Spinal cord (tissue), 10 donors: ENCODE measurements at places on chromosomes 6 and 20.
A peak's percentile ranks its signal among the peaks of the same experiment; 100 is the strongest.

DNA sequence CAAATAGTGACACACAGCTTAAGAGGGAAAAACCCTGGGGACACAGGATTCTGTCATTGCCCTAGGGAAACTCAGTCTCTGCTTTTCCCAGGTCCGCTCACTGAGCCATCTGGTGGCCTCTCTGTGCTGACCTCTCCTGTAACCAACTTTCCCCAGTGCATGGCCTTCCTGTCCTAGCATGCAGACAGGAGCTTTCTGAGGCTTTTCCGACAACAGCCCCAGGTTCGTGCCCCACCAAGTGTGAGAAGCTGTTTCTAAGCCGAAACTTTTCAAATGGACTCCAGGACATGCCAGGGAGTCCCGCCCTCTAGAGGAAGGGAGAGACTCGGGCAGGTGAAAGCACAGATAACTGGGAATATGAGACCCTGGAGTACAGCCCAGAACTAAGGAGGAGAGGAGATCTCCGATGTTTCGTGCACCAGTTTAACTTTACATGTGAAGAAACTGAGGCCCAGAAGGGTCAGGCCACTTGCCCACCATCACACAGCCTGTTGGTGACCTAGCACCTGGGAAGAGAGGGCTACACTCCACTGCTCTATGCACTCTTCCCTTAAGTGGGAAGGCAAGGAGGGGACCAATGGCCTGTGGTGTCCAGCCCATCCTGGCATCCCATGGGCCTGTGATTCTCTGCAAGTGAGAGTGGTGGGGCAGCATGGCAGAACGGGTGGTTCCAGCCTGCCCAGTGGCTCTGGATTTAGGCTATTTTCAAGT, 46.2 kb downstream of the RPP40 start:
- DNase-seq: no peak

DNA sequence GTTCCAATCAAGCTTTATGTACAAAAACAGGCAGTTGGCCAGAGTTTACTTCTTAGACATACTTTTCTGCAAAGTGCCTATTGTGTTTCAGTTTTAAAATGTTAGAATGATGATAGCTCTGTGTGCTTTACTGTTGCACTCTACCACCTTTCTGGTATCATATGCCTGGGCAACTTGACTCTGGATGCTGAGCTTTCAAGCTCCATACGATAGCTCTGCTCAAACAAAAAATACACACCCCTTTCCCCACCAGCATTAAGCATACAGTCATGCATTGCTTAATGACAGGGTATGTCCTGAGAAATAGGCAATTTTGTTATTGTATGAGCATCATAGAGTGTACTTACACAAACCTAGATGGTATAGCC, 123.1 kb downstream of the RCAN2 start:
- DNase-seq: no peak

- no peak for DNase-seq
Measured at GRCh38 chr20:10856237-10857015, 182.6 kb upstream of the JAG1 start.

GRCh38 chr6:47621838-47622449, 76.4 kb upstream of the ADGRF4 start:
- no peak for DNase-seq

DNA sequence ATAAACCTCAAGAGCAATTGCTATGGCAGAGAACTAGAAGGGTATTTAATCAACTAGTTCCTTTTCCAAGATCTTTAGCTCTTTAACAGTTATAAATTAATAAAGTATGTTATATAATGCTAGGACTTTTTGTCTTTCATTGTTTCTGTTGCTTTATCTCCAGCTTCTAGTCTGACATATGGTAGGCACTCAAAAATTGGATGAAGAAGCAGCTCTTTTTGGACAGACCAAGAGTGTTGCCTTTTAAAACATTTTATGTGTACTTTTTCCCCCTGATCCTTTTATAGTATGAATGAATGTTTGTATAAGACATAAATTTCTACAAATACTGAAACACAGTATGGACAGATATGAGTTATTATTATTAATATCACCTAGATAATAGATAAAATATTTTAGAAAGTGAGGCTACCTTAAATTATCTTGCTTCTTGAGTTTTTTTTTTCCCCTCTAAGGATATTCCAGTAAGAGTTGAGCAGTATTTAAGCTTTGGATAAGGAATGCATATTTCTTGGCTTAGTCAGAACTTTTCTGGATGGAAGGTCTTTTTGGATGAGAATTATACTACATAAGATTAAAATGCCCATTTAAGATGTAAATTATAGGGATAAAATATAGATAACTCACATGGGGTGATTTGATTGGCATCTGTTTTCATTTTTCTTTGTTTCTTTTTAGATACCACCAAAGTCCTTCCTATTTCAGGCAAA, 16.6 kb downstream of the LAMA2 start:
- DNase-seq: no peak

- DNase-seq: no peak
Measured at GRCh38 chr6:112065426-112065986, 11.6 kb downstream of the CCN6 start.

GRCh38 chr20:3011752-3012151, 31.7 kb upstream of the GNRH2 start:
- DNase-seq: no peak

- DNase-seq: no peak
Measured at GRCh38 chr20:5864873-5865587, 85.3 kb downstream of the TRMT6 start.

- no peak for DNase-seq
Measured at GRCh38 chr6:109345986-109346385, 36.3 kb downstream of the CD164 start.

GRCh38 chr6:52539607-52540006, 37.3 kb downstream of the TRAM2 start:
- no peak for DNase-seq

- DNase-seq: peak; percentile 55
Measured at GRCh38 chr6:52389626-52390360, 27.8 kb downstream of the PAQR8 start.

DNA sequence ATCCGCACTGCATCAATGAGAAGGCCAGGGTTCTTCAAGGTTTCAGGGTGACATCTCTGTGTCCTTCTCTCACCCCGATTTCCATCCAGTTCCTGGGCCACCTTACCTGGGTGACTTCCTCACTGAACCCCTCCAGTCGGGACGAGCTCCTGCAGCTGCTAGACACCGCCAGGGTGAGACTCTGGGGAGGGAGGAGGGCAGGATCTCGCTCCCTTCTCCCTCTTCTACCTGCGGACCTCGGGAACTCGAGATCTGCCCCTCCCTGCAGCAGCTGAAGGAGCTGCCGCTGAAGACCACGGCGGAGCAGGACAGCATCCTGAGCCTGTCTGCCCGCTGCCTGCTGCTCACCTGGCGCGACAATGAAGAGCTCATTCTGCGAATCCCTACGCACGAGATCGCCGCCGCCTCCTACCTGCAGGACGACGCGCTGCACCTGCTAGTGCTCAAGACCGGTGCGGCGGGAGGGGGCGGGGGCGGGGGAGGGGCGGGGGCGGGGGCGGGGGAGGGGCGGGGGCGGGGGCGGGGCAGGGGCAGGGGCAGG, 7.5 kb downstream of the CCM2L start:
- peak; percentile 89 for DNase-seq

GRCh38 chr6:27049863-27050781, 197.4 kb upstream of the PRSS16 start:
- DNase-seq: no peak

- no peak for DNase-seq
Measured at GRCh38 chr20:49303065-49303552, 25.3 kb upstream of the ZNFX1 start.

GRCh38 chr6:122548281-122548680, 61.9 kb upstream of the PKIB start:
- DNase-seq: no peak

GRCh38 chr20:2295886-2296515, at the start of gene TGM3:
Gene TGM3, plus strand, starts transcription at chr20:2296001. Its CDS starts 63 bp downstream, at chr20:2296064.
- DNase-seq: peak; percentile 39

DNA sequence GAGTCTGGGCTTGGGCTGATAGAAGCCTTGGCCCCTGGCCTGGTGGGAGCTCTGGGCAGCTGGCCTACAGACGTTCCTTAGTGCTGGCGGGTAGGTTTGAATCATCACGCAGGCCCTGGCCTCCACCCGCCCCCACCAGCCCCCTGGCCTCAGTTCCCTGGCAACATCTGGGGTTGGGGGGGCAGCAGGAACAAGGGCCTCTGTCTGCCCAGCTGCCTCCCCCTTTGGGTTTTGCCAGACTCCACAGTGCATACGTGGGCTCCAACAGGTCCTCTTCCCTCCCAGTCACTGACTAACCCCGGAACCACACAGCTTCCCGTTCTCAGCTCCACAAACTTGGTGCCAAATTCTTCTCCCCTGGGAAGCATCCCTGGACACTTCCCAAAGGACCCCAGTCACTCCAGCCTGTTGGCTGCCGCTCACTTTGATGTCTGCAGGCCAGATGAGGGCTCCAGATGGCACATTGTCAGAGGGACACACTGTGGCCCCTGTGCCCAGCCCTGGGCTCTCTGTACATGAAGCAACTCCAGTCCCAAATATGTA, 957 bp upstream of the VEGFA start:
- DNase-seq: peak; percentile 80

DNA sequence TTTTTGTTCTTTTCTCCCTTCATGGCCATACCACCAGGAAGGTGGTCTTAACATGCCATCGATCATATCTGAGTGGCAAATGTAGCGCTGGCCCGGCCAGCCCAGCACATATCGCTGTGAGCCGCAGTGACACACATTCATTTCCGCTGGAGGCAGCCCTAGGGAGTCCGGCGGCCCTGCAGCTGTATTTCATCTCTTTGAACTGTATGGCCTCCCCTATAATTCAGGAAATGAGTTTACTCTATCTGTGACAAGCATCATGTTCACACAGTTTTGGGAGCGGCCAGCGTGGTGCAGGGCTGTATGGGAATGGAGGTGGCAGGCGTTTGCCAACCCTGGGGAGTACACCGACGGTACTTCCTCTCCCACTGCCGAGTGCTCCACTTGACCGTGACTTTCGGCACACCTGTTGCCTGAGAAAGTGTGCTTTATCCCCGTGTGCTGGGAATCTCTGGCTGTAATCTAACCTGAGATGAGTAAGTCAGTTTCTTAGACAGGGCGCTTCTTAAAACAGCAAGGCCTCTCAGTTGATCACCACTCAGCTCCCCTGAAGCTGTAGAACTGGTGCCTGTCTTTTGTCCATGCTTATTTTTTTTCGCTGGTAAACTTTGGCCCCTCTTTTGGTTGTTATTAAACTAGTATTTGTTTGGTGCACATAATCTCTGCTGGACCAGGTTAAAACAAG, 257.1 kb upstream of the TAB2 start:
- DNase-seq: no peak

GRCh38 chr6:76510489-76510888, 438.0 kb upstream of the IMPG1 start:
- peak; percentile 23 for DNase-seq

GRCh38 chr6:150001295-150002008, 23.9 kb downstream of the RAET1L start:
- no peak for DNase-seq

DNA sequence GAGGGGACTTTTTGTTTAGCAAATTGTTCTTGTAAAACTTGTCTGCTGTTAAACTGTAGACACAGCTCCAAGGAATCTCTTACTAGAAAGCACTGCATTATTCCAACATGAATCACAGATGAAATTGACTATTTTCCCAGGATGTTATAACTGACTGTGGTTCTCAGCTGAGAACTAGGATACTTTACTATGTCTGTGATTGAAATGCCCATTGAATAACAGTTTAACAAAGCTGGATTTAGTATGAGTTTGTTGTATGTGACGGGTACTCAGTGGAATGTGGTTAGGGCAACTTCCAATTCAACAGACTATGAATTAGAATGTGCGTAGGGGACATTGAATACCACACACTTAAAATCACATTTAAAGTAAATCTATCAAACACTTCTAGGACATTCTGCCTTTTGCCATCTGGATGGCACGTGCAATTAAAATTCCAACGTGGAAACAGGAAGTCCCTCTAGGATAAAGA, 193.4 kb upstream of the PREP start:
- no peak for DNase-seq

DNA sequence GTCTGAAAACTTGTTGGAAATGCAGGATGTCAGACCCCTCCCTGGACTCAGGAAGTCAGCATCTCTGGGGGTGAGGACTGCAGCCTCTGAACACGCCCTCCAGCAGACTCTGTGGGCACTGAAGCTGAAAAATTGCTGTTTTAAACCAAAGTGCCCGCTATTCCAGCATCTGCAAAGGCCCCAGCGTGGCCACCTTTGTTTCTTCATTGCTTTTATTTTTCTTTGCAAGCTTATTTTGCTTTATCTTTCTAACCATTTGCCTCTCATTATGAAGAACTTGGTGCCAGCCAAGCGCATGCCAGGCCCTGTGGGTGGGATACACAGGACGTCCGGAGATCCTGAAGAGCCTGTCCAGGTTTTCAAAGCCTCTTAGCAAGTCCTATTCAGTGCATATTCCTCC, 203.9 kb upstream of the CST7 start:
- DNase-seq: no peak

- DNase-seq: no peak
Measured at GRCh38 chr20:19370076-19371075, 157.9 kb downstream of the SLC24A3 start.

DNA sequence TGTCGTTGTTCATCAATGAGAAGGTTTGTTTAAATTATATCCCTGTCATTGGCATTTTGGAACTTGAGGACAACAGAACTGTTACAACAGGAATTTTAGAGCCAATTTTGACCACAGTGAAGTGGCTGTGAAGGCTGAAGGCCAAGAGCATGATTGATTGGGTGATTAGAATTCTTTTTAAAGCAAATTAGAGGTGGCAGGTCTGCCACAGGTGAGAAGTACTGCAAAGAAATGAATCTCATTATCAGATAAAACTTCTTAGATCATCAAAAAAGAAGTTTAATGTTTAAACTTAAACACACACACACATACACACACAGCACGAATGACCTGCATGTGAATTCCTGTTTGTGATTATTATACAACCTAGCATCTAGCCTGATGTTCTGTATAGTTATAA, 32.4 kb downstream of the FARS2 start:
- DNase-seq: no peak

DNA sequence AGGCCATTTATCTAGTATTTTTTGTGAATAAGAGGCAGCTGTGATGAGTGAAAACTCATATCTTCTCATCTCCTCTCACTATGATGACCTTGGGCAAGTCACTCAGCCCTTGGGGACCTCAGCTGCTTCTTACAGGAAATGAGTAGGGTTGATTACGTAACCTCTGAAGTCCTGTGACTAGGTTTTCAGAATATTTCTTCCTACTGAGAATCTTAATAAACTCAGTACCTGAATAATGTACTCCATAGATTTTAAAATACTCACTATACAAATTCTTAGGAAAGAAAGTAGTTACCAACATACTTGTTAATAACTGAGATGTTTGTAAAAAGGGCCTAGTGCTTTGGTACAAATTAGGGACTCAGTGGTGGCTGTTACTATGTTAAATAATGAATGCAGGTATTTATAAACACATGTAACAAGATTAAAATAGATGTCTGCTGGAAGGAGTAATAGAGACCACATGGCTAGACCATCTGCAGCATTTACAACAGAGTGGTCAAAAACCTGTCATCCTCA, 60.9 kb downstream of the RPRD1B start:
- no peak for DNase-seq

DNA sequence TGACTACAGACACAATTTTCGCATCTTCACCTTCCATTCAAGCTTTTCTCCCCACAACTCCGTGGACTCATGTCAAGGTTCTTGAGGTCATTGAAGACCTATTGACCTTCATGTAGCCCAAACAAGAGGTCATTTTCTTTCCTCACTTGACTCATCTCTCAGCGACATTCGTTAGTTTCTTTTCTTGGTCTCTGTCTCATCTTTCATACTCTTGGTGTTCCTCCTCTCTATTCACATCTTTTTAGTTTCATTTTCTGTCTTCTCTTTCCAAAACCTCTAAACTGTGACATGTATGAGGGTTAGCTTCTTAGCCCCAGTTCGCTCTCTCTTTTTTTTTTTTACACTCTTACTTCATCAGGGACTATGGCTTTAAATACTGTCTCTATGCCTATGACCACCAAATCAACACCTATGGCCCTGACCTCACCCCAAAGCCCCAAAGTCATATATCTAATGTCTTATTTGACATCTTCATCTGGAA, 128.6 kb upstream of the BACH2 start:
- no peak for DNase-seq
